Spinal cord (tissue), 10 donors: ENCODE measurements at places on chromosomes 1 and 21.
A peak's percentile ranks its signal among the peaks of the same experiment; 100 is the strongest.

- no peak for DNase-seq
Observed at GRCh38 chr1:186875896-186876835, 47.4 kb downstream of the PLA2G4A start.

DNA sequence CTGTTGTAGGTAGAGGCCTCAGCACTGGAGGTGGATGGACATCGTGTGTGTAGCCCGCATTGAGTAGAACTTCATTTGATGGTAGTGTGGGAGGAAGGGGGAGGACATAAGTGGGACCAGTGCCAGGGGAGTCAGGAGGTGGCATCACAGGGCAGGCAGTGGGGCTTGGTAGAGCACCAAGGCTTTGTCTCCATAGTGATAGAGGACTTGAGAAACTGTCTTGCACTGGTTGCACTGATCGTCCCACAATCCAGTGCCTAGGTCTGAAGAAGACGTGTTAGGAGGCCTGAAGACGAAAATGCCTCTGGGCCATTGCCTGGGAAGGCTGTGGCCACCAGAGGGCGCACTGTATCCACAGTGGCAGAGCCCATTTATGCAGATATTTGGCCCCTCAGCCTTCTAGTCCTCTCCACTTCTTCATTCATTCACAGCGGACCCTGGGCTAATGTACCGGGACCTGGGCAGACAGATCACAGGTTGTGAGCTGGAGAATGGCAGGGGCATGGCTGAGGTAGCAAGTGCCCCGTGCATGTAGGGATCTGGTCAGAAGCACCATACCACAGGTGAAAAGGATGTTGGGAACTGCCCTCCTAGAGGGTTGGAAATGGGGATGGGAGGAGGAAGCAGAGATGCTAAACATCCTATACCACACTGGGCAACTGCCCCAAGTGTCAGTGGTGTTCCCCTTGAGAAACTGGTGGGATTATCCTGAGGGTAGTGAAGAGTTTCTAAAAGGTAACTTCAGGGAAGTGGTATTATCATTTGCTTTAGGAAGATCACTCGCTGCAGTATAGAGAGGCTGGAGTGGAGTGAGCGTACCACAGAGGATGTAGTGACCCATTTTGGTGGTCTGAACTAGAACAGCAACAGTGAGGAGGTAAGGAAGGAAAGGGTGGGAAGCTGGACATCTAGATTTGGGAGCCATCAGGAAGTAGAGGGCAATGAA, 95.3 kb downstream of the PIK3R3 start:
- peak; percentile 90 for DNase-seq

DNA sequence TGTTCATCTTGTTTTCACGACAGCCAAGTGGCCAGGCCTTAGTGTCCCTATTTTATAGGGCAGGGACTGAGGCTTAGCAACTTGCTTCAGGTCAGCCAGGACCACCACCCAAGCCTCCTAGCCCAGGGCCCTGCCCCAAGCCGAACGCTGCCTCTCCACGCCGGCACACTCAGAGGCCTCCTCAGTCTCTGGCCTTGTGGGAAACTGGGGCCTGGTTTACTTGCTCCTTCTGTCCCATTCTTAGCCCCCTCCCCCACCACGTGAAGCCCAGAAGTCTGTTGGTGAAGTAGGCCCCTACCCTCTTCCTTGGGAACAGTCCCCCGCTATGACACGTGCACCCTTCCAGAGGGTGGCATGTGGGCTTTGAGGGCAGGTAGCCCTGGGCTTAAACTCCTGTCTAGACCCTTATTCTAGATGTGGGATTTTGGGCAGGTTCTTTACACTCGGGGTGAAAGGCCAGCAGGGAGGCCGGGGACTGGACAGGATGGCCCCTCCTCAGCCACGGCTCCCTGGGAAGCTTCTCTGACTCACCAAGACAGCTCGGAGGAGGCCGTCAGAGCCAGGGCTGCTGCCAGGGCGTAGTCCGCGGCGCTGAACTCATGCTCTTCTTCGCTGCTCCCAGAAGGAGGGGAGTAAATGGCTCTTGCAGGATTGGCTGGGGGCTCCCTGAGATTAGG, 4.3 kb downstream of the MYOM3 start:
- DNase-seq, result no peak

- peak; percentile 4 for DNase-seq
Observed at GRCh38 chr1:176696109-176696508, 233.1 kb downstream of the PAPPA2 start.

- DNase-seq, result no peak
Observed at GRCh38 chr1:236733653-236734052, 47.4 kb downstream of the ACTN2 start.

GRCh38 chr1:183480971-183481441, 8.7 kb downstream of the SMG7 start:
- no peak for DNase-seq

DNA sequence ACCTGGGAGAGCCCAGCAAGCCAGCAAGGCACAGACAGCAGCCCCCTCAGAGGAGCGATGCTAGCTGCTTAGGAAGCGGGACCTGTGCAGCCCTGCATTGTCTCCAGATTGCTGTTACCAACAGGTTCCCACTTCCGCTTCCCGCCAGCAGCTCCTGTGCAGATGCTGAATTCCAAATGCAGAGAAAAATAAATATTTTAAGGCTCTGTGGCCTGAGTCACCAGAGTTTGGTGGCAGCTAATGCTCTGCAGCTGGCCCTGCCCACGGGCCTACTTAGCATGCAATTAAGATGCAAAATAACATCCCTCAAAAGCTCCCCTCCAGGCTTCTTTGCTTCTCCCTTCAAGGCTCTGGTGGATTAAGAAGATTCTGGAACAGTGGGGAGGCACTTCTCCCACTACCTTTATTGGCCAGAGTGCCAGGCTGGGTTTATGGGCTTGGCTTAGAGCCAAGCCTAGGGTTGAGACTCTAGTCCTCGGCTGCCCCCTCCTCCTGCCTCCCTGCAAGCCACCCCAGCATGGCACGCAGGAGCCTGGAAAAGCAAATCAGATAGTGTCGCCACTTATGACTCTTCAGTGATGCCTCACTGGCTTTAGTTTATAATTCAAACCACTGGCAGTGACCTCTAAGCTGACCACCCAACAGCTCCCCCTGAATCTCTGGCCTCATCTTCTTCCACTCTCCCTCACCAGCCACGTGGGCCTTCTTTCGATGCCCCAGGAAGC, 207.1 kb upstream of the ZC3H12A start:
- no peak for DNase-seq

DNA sequence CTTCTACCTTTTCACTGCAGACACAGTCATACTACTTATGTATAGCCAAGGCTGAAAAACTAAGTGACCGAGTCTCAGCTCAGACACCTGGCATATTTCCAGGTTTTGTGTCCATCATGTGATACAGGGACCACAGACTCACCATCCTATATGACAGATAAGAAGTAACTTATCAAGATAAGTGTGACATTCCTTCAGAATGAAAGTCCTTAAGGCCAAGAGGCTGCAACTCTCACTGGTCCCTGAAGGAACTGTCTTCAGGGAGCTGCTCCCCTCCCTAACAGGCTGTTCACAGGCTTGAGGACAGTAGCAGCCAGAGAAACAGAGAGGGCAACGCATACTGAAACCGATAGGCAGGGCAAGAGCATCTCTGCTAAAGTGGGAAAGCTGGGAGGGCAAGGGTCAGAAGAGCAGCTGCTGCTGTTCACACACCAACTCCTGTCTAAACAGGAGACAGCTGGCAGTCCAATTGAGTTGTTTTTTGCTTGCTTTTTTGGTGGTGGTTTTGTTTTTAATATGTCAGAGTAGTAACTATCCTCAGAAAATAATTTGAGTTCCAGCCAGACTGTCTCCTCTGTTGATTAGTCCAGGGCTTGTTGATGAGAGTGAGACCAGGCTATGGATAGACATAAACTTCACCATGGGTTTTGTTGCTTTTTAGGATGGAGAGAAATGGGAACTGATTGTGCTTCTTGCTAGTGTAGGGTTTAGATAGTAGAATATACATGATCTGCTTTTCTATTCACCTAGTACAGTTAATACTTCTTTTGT, 67.7 kb downstream of the MACF1 start:
- no peak for DNase-seq

DNA sequence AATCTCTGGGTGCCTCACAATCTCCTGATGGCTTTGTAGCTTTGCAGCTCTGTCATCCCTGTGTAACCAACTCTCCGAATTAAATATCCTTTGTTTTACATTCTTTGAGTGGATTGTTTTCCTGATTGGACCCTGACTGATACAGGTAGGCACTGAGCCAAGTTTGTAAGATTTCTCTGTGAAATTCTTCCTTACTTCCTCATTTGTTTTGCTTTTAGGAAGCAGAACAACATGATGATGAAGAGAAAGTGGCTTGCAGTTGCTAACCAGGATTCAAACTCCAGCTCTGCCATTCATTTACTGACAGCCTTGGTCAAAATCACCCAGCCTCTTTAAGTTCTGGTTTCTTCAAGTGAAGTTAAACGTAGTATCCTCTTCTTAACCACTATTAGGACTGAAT, 452.3 kb downstream of the OMA1 start:
- no peak for DNase-seq

DNA sequence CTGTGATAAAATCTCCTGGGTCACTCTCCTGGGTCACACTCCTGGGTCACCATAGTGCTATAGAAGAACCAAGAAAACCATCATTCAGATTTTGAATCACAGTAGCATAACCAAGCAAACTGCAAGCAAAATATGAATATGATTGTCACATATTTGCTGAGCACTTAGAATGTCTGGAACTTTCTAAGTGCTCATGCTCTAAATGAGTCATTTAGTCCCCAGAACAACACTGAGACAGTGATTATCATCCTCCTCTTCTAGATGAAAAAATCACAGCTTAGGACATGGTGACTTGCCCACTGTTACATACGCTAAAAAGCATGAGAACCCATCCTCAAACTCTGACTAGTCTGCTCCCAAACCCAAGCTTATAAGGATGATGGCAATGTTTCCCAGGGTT, 39.5 kb upstream of the DDAH1 start:
- no peak for DNase-seq

DNA sequence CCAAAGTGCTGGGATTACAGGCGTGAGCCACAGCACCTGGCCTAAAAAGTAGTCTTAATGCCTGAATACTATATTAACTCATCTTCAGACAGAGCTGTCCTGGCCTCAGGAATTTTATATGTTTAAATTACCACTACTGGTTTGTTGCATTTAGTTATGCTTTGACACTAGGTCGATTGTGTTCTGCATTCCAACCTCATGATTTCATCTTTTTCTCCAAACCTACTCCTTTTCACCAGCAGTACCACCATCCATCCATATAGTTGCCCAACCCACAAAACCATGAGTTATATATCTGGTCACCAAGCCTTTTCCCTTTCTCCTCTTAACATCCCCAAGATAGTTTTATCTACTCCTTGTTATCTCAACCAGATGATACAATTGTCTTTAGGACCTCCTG, 22.6 kb downstream of the FMO5 start:
- no peak for DNase-seq

GRCh38 chr1:65221638-65222339, 73.8 kb downstream of the AK4 start:
- DNase-seq, result no peak

DNA sequence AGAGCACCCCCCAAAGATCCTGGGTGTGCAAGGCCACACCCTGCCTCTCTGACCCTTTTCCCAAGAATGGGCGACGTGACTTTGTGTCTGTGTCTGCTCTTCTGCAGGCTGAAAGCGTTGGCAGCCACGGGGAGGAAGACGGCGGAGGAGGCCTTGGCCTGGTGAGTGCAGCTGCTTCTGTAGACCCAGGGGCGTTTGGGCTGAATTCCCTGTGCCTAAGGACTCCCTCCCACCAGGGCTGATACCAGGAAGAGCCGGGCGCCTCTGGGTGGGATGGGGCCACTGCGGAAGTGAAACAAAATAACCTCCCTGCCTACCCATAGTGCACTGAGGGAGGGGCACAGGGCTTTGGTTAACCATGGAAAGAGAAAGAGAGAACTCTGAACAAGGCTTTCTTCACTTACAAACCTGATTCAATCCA, 2.5 kb downstream of the UBASH3A start:
- DNase-seq, result no peak

- DNase-seq, result no peak
Observed at GRCh38 chr1:157856538-157856937, 14.9 kb upstream of the CD5L start.

GRCh38 chr1:115865704-115866380, 24.9 kb upstream of the NHLH2 start:
- no peak for DNase-seq

- DNase-seq, result no peak
Observed at GRCh38 chr1:36286802-36287201, 19.4 kb upstream of the SH3D21 start.

DNA sequence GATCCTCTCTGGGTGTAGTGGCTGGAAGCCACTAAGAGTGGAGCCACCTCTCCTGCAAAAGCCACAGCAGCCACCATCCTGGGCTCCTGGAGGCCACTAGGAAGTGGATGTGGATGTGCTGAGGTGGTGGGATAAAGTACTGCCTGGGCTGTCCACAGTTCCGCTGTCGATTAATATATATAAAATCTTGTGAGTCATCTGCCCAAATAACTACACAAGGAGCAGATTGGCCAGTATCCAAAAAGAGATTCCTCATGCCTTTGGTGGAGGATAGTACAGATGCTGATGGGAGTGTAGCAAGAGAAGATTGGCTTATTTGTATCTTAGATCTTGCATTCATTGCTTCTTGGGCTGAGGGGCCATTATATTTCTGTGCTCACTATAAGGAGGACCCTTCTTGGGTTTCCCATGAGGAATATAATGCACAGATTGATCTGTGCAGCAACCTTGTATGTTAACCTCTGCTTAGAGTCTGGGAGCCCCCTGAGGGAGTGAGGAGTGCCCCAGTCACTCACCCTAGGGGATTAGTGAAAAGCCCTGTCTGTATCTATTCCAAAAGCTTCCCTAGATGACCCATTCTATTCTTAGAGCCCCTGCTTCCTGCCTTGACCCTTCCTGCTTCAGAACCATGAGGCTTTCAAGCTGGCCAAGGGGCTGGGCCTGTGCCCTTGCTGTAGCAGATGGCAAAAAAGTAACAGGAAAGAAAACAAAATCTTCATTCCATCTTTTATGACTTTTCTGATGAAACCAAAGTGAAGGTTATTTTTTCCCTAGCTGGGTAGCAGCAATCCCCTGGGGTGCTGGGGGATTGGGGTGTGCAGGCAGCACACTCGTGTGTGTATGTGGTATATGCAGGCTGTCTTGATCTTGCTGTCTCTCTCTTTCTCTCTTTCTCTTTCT, 31.7 kb downstream of the RCSD1 start:
- no peak for DNase-seq

GRCh38 chr1:154219541-154219940, 1.2 kb upstream of the UBAP2L start:
- no peak for DNase-seq

DNA sequence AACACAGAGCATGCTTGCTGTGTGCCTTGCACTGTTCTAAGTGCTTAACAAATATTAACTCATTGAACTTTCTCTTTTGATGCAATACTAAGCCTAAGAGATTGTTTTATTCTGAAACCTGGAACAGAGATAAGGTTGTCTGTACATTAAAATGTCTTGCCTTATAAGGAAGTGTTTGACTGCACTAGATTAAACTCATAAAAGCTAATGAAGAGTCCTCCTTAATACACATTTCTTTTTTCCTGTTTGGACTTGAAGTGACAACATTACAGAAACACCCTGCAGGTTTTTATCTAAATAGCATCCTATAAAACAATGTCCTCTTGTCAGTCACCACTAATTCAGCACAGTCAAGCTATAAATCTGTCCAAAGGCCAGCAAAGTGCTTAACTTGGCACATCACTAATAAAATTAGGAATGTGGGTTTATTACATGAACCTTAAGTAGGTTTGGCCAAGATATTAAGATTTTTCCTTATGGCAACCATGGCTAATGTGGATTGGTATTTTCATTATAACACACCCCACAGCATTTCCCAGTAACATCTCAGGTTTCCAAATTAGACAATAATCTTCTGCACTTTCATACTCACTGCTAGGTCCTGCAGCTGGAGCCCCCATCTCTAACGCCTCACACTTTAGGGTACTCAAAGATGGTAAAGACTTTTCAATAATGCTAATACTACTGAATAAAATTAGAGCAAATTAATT, 389.7 kb downstream of the LMO4 start:
- DNase-seq, result no peak
